ENCODE measurements at places on chromosomes 1 and 21.

DNA sequence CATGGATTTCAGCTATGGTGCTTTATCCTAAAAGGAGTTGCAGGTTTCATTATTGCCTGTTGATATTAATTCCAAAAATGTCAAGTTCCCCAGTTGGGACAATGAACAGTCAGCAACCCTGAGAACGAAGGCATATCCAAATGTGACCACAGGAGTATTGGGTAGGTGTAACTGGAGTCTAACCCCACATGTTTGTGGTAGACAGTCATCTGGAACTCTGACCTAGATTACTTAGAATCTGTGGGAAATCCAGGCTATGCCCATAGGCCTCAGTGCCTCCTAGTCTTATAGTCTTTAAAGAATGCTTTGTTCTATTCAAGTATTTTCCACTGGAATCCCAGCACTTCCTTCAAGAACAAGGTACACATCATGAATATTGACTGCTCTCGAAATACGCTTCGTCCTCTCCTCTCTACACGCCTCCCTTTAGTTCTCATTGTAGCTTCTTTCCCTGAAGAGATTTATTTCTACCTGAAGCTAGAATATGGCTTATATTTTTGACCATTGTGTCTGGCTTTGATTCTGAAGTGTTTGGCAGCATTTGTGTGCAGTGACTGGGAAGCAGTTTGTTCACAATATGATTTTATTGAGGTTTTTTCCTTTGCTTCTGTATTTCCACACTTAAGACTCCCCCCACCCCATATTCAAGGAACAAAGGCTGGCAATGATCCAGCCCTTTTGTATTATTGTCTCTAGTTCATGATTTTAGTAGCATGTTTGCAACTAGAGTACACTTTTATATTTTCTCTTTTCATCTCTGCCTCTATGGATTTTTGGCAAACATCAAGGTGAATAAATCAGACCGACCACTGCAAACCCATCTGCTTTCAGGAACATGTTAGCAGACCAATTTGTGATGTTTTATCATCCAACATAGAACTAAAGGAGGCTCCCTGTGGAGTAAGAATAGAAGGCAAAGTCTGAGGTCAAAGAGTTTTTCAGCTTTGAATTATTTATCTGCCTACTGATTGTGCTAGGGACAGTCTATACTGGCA, 178.6 kb downstream of the GPR52 start:
- DNase-seq = no peak

GRCh38 chr1:154434346-154435085, 29.4 kb downstream of the IL6R start:
- DNase-seq = no peak

GRCh38 chr1:57316861-57317260, 107.0 kb downstream of the DAB1 start:
- DNase-seq = no peak

DNA sequence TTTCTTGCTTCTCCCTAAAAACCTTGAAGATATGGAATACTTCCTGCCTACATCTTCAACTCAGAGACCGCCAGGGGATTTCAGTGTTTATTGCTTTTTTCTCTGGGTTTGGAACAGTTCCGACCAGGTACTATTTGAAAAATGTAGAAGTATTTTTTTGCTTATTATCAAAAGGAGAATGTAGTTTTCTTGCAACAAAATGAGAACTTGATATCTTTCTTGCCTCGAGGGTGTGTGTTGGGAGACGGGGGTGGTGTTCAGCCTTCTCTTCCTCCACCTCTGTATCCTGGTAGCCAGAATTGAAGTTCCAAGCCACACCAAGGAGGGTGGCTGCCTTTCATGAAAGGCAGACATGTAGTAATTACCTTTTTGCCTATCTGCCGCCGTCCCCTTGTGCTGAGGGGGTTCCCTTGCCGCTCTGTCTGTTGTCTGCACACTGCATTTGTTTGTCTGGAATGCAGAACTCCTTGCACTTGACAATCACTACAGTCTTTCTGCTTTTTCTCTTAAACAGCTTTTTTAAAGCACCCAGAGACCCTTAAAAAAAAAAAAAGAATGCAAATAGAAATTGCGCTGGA, 212.1 kb downstream of the PBX1 start:
- no peak for DNase-seq

- DNase-seq = no peak
These were observed 64.2 kb downstream of the MEF2D start for GRCh38 chr1:156436141-156437036.

DNA sequence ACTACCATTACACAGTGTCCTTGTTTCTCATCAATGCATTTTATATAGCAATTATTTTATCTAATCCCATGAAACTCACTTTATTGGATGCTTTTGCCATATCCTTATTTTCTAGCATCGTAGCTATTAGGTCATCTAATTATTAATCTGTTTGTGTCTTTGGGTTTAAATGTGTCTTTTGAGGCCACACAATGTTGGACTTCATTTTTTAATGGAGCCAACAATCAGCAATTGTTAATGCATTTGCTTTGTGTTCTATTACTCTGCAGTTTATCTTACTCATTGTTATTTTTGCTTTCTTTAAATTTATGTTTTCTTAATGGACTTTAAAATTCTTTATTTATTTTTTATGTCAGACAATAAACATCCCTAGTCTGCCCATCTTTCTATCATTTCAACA, 1.8 kb upstream of the HSD11B1 start:
- DNase-seq = no peak
